ENCODE measurements at places on chromosomes 2 and 18.

- DNase-seq: no peak
These were observed 241.5 kb downstream of the PTGR3 start for GRCh38 chr18:74967438-74967837.

DNA sequence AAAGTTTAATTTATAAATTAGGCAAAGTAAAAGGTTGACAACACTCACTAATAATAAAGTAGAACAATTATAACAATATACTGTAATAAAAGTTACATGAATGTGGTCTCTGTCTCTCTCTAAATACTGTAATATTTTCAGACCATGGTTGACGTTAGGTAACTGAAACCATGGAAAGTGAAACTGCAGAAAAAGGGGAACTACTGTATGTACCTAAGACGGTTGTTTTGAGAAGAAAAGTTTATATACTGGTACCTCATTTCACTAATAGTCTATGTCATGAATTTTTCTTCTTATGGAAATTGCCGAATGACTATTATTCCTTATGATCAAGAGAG, 166.7 kb upstream of the ZNF521 start:
- DNase-seq: no peak

- DNase-seq: peak; percentile 53
These were observed 104.9 kb downstream of the ANKRD44 start for GRCh38 chr2:197205585-197206215.

GRCh38 chr18:58496937-58497336, 132.0 kb downstream of the ALPK2 start:
- DNase-seq: no peak

DNA sequence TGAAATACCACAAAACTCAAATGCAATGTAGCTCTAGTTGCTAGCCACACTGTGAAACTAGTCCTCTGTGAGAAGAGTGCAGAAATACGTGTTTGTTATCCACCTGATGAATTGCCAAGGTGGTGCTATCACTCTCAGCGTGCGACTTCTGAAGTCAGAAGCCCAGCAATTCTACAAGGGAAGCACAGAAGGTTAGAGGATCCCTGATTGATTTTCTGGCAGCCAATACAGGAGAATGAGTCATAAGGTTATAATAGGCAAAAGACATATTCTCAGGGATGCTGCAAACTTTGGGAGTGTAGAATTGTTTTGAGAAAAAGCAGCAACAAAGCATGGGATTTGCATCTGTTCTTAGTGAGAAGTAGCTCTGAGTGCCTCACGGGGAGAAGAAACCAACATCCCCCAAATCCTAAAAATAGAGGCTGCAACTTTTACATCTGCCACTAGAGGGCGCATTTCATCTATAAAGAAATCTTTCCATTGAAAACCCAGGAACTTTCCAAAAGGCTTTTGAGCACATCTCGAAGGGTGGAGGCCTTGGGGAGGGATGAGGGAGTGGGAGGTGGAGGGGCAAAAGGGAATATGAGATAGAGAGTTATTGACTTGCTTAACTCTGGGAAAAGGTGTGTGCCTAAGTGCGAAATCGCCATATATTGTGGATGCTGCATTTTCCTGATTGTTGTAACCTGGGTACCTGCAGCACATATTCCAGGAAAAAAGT, 78.0 kb downstream of the TMEM182 start:
- peak; percentile 20 for DNase-seq

DNA sequence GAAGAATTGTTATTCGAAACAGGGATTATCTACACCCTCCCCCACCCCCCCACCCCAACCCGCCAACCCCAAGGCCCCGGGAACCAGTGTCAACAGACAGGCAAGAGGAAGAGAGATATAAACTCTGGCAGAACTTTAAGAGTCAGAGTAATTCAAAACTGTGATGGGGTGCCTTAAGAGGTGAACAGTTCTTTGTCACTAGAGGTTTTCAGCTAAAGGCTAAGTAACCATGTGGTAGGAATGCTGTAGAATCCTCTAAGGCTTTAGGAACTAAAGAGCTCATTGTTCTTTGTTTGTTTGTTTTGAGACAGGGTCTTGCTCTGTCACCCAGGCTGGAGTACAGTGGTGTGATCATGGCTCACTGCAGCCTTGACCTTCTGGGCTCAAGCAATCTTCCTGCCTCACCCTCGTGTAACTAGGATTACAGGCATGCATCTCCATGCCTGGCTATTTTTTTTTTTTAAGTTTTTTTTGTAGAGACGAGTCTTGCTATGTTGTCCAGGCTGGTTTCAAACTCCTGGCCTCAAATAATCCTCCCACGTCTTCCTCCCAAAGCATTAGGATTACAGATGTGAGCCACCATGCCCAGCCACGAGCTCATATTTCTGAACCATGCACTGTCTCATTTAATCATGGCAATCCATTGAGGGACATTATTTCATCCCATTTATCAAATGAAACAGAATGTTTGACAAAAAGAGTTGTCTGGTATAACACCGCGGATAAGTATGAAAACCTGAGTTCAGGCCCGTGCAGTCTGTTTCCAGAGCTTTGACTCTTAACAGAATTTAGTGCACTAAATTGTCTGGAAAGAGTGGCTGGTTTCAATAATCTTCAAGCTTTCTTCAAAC, 20.8 kb upstream of the TMEM17 start:
- no peak for DNase-seq

GRCh38 chr2:117523267-117523666, 291.2 kb upstream of the DDX18 start:
- no peak for DNase-seq

- DNase-seq: no peak
These were observed 12.5 kb upstream of the NAB1 start for GRCh38 chr2:190636361-190636760.

- no peak for DNase-seq
These were observed 16.6 kb downstream of the FAM168B start for GRCh38 chr2:131076707-131077106.

DNA sequence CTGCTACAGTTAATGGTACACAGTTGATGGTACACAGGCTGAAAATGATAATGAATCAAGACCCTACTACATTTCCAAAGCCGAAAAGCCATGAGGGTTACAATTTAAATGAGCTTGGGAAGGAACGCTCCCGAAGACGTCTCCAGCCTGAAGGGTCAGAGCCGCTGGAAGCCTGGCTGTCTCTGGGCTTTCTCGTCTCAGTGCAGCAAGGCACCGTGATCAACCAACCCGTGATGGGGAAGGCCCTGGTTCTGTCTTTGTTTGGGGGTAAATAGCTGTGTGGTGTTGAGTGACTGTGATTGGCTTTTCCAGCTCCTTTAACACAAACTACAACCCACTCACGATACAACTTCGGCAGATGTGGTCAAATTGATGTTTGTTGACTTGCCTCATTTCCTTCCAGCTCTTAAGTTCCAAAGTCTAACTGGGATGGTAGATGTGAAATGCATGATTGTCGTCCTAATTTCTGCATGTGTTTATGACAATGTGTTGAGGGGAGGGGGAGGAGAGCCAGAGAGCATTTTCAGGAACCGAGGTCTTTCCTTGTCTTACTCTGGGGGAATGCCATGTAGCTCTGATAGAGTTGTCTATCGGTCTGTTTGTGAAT, 59.9 kb upstream of the EML6 start:
- DNase-seq: no peak

- DNase-seq: no peak
These were observed 95.7 kb downstream of the MAIP1 start for GRCh38 chr2:200050921-200051610.

- DNase-seq: no peak
These were observed 48.4 kb downstream of the ABCG8 start for GRCh38 chr2:43887176-43887575.

DNA sequence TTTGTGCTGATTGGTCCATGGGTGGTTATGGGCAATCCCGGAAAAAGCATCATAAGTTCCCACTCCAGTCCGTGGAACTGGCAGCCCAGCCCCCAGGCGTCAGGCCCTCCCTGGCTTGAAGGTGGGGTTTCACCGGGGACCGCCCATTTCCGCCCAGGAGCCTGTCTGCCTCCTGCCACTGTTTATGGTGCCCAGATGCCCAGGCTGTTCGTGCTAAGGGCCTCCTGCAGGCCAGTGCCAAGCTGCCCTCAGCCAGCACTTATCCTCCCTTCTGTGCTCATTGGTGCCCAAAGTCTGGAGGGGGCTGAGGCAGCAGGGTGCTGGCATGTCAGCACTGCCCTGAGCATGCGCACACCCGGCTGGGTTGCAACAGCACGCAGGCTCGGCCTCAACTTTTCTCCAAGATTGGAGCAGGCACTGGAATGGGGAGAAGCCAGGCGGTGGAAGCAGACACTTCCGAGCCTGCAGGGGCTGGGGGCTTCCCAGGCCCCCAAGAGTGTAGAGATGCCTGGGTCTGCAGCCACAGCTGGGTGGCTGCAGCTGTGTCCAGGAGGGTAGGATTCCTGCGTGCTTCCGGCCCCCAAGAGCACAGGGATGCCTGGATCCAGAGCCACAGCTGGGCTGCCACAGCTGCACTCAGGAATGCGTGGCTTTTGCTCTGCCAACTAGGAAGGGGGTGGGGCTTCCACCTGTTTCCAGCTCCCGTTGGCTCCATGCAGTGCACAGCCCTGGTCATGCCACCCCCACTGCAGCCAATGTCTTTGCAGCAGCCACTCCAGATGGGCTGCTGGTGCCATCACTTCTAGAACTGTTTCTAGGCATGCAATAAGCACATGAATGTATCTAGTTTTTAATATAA, 74.0 kb downstream of the AGPS start:
- no peak for DNase-seq

DNA sequence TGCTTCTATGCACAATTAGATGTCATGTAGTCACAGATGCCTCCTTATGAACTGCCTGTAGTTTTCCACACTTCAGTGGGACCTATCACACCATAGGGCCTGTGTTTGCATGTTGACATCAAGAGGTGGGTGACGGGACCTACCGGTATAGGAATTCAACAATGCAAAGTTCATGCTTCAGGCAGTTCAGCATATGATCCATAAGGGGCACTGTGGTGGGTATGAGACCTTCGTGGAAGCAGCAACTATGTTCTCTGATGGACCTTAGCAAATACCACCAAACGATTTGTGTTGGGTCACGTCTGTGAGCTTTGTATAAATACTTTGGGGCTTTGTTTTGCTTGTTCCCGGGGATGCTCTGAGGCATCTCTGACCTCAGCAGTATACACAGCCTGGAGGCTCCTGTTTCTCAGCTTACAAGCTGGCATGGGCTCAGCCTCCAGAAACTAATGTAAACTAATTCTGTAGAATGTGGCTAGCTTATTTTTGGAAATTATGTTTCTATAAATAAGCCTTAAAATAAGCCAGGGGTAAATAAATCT, 111.6 kb downstream of the DTNA start:
- DNase-seq: no peak

GRCh38 chr18:45702708-45703265, 21.2 kb upstream of the SLC14A1 start:
- DNase-seq: no peak

- DNase-seq: no peak
These were observed at the start of gene ZSWIM2 for GRCh38 chr2:186848873-186849578. Gene ZSWIM2, minus strand, starts transcription at chr2:186849170. Its CDS starts 40 bp downstream, at chr2:186849130.

DNA sequence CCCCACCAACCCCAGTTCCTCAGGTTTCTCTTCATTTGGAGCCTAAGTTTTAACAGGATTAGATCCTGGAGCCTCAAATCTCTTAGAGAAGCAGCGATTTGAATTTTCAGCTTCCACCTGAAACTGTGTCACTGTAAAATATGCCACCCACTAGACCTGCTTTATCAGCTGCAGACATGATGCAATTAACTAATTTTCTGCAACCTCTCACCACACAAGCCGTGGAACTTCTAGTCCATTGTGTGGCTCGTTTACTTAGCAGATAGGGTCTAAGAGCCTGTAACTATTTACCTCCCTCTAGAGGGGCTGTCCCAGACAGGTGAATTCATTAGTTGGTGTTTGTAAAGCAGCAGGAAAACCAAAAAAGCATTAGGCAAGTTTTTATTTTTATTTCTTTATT, 31.6 kb upstream of the FZD5 start:
- no peak for DNase-seq

- DNase-seq: no peak
These were observed 50.0 kb upstream of the MBOAT2 start for GRCh38 chr2:9053534-9053931.

DNA sequence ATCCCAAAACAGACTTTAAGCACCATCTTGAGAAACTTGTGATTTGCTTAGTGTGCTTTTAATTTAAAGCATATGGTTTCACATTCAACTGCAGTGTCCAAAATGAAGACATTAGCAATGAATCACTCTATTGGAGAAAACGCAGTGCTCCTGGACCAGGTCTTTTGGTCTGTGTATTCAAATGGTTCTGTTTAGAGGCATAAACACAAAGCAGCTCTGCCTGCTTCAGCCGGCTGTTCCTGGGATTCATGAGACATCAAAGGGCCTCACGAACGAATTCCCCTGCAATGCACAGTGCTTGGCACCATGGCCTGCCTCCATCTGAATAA, 117.1 kb upstream of the SP5 start:
- DNase-seq: no peak

DNA sequence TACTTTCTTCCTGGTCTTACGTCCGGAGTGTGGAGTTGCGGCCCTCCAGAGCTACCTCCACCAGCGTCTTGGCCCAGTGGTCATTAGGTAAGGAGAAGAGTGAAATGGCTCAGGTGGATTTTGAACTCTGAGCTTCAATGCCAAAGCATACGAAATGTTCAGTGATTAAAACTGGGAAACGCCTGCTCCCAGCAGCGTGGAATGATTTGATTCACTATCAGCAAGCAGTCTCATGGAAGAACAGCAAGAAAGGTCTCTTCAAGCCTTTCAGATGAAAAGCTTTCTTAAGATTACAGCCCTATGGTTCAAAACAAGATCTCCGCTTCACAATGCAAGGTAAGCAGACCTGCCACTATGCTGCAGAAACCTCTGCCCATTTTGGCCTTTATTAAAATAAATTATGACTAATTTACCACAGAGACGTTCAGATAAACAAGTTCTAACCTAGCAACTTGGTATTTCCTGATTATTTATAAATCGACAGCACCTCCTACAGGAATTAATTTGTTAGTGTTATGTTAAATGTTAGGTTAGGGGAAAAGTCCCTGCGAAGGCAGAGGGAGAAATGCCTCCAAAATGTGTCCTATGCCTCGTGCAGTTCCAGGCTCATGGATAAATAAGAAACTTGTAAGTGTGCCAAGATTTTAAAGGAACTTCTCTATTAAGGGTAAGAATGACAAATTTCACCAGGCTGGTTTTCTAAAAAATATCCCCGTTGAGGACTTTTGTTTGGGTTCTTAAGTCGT, 10.1 kb downstream of the SP9 start:
- DNase-seq: no peak

GRCh38 chr2:2663401-2664036, 332.4 kb upstream of the MYT1L start:
- DNase-seq: no peak

- DNase-seq: no peak
These were observed 70.3 kb downstream of the PPP1R1C start for GRCh38 chr2:182055993-182056392.

GRCh38 chr2:12727065-12727464, 10.3 kb downstream of the TRIB2 start:
- DNase-seq: no peak

DNA sequence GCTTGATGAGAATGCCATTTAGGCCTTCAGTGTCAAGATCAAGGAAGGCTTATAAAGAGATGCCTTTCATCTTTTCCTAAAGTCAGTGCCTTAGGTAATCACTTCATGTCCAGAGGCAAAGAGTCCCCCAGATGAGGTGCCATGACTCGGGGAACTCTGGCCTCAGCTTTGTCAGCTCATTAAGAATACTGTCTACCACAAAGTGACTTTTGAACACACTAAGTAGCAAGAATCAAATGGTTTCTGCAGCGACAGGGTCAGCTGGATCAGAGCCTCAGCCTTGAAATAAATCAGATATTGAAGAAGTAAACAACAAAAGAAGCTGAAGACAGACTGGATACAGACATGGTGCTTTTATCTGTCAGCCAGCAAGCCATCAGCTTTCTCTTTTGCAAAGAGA, 120.1 kb upstream of the SLC39A10 start:
- no peak for DNase-seq
